Suprapubic skin (tissue), 4 donors: ENCODE measurements at places on chromosomes 3 and 15. TPM values are rescaled to one million over a fixed set of nuclear protein-coding genes. Genes with fewer than 3 reads are reported as not detected.

GRCh38 chr3:197520311-197521276 is 35.2 kb downstream of the BDH1 start:
- H3K36me3 ChIP-seq = no peaks in the 10 kb centered on the region
- no peaks in the 10 kb centered on the region for H3K27me3 ChIP-seq
- peaks cover 22% of the 10 kb centered on the region for H3K4me1 ChIP-seq

DNA sequence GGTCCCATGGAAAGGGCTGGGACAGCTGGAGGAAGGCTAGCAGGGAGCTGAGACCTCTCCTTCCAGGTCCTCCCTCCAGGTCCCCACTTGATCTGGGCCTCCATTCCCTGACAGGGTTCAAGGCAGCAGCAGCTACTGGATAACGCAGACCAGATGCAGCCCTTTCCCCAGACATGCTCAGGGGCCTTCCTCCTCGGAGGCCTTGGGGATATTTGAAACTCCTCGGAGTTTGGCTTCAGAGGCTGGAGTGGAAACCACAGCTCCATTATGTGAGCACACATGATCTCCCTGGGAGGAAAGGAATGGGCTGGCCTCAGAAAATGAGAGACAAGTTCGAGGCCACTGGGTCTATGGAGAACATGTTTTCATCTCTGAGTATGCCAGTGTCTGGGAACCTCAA is 119.3 kb downstream of the SMAD6 start:
- no peak overlapping the region for H3K27ac ChIP-seq
- H3K36me3 ChIP-seq = no peaks in the 10 kb centered on the region
- no peak overlapping the region for H3K4me3 ChIP-seq
- no peaks in the 10 kb centered on the region for H3K4me1 ChIP-seq
- DNase-seq = no peak

DNA sequence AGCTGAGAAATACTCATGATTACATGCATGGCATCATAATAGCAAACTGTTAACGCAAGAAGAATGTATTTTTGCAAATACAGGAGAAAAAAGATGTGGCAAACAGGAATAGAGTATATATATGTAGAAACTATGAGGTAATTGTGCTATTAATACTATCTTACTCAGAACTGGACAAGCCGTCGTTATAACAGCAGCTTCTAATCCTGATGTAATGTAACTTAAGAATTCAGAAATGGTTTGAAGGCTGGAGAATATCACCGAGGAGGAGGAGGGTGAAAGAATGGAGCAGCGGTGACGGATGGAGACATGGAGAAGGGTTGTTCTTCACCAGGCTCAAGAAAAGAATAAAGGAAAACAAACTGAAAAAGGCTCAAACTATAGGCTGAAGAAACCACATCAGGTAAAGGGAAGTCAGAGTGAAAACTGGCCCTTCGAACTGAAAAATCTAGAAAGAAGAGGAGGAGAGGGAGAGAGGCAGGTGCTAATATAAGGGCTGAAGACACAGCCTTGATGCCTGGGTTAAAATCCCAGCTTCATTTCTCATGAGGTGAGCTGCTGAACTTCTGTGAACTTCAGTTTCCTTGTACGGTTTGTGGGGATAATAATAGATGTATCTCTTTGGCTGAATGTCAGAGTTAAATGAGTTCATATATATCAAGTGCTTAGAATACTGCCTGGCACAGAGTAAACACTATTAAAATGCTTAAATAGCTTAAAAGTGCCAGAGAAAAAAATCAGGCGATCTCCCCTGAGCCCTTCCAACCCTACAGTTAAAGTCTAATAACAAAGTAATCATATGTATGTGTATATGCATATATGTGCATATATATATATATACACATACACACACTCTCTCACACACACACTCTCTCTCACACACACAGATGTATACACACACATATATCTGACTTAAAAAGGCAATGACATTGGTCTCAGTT is 43.9 kb downstream of the GOLIM4 start:
- H3K27ac ChIP-seq = no peak overlapping the region
- no peak for DNase-seq
- H3K36me3 ChIP-seq = no peaks in the 10 kb centered on the region
- peaks cover 20% of the 10 kb centered on the region for H3K4me1 ChIP-seq

Gene ECE2
- not detected for total RNA-seq

- H3K36me3 ChIP-seq = no peaks in the 10 kb centered on the region
- peaks cover 18% of the 10 kb centered on the region for H3K27me3 ChIP-seq
- no peak for DNase-seq
- no peak overlapping the region for H3K4me3 ChIP-seq
- H3K27ac ChIP-seq = no peak overlapping the region
- peaks cover 12% of the 10 kb centered on the region for H3K4me1 ChIP-seq
Measured at GRCh38 chr15:98442379-98442833, 205.9 kb upstream of the IGF1R start.

- DNase-seq = no peak
- H3K36me3 ChIP-seq = no peaks in the 10 kb centered on the region
- no peaks in the 10 kb centered on the region for H3K27me3 ChIP-seq
- H3K27ac ChIP-seq = no peak overlapping the region
- no peaks in the 10 kb centered on the region for H3K4me1 ChIP-seq
Measured at GRCh38 chr3:81713031-81713430, 48.4 kb downstream of the GBE1 start.

Gene ZNF621
- 9.5 TPM for total RNA-seq

DNA sequence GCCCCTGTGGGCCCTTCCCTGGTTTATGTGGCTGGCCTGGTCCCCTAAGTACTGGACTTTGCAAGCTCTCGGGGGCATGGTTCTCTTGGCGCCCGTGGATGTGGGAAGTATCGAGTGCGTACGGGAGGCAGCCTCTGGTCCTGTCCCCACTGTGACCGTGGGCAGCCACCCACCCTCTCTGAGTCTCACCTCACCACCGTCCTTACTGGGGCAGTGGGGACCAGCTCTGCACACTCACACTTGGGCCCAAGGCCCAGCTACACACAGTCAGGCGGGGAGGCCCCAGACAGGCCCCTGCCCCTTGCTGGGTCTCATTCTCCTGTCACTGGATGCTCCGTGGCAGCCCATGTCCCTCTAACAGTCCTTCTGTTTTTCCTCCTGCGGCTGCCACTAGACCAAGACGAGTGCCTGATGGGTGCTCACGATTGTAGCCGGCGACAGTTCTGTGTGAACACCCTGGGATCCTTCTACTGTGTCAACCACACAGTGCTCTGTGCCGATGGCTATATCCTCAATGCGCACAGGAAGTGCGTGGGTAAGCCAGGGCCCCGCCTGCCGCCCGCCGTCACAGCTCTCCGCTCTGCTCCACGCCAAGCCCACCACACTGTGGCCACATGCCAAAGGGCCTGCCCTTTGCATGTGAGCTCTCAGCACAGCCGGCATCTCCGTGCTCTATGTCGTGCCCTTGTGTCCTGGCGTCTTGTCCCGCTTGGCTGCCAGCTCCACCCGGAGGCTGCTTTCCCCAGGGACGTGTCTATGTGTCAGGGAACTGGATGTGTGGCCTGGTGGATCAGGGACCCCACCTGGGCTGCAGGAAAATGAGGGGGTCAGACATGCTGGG is 72.7 kb downstream of the FBLN2 start:
- peaks cover 30% of the 10 kb centered on the region for H3K36me3 ChIP-seq
- peaks cover 24% of the 10 kb centered on the region for H3K4me1 ChIP-seq
- no peaks in the 10 kb centered on the region for H3K27me3 ChIP-seq
- no peak overlapping the region for H3K4me3 ChIP-seq
- H3K27ac ChIP-seq = no peak overlapping the region

DNA sequence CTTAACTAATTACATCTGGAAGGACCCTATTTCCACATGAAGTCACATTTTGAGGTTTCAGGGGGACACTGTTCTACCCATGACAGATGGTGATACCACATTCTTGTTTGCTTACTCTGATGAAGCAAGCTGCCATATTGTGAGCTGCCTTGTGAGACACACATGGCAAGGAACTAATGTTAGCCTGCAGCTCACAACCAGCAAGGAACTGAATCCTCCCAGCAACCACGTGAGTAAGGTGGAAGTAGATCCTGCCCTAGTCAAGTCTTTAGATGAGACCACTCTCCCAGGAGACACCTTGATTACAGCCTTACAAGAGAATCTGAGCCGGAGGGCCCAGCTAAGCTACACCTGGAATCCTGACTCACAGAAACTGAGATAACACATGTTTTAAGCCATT is 160.1 kb downstream of the PDE8A start:
- no peaks in the 10 kb centered on the region for H3K4me1 ChIP-seq
- H3K27ac ChIP-seq = no peak overlapping the region
- H3K36me3 ChIP-seq = peaks cover 25% of the 10 kb centered on the region
- no peaks in the 10 kb centered on the region for H3K27me3 ChIP-seq

DNA sequence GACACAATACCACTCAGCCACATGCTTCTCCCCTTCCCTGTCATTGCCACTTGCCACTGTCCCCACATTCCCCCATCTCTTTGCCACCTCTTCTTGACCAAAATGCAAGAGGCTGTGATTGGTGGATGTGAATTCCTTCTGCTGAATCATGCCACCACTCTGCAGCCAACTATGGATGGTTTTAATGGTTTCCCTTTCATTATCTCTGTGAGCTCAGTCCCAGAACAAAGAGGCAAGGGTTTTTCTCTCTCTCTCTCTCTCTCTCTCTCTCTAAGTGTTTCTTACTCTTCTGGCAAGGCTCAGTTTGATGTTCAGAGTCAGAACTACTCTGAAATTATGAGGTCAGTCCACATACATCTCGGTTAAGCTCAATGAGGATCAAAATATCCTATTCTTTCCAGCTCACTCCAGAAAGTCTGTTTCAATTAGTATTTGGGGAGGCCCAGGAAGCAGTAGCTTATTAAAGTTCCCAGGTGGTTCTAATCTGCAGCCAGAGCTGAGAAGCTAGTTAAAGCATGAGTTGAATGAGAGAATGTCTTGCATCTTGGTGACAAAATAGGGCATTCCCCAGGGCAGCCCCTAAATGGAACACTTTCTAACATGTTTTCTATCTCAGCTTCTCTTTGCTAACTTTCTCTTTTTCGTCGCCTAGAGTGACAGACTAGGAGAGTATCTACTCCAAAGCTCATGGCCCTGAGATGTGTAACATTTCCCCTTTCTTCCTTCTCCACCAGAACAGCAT is 8.5 kb upstream of the ILDR1 start:
- no peaks in the 10 kb centered on the region for H3K4me1 ChIP-seq
- no peak overlapping the region for H3K27ac ChIP-seq
- no peak for DNase-seq
- no peak overlapping the region for H3K4me3 ChIP-seq
- no peaks in the 10 kb centered on the region for H3K27me3 ChIP-seq

GRCh38 chr3:4271834-4272233 is 31.3 kb upstream of the SETMAR start:
- H3K4me3 ChIP-seq = no peak overlapping the region
- DNase-seq = no peak
- H3K4me1 ChIP-seq = peaks cover 6% of the 10 kb centered on the region
- no peaks in the 10 kb centered on the region for H3K27me3 ChIP-seq

Gene EAF2
- total RNA-seq = 5.8 TPM

DNA sequence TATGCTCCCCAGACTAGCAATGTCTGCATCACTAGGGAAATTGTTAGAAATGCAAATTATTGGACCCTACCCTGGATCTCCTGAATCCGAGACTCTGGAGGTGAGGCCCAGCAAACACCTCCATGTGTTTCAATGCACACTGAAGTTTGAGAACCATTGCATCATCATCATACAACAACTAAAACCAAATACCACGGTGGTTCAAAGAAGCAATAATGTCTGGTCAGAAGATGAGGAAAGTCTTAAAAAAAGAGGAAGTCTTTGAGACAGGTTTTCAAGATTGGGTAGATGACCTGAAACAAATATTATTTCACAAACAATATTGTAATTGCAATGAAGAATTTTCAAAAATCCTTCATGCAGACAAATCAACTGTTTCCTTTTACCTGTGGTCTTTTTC is 60.3 kb upstream of the TRA2B start:
- H3K4me1 ChIP-seq = no peaks in the 10 kb centered on the region
- H3K4me3 ChIP-seq = no peak overlapping the region
- H3K36me3 ChIP-seq = no peaks in the 10 kb centered on the region
- H3K27me3 ChIP-seq = no peaks in the 10 kb centered on the region
- no peak for DNase-seq

GRCh38 chr3:198081421-198081844 is 121.4 kb downstream of the LMLN start:
- no peak overlapping the region for H3K27ac ChIP-seq
- peaks cover 20% of the 10 kb centered on the region for H3K4me1 ChIP-seq
- DNase-seq = no peak
- peaks cover 89% of the 10 kb centered on the region for H3K27me3 ChIP-seq

GRCh38 chr3:145089337-145089736 is 1071.6 kb downstream of the PLOD2 start:
- no peaks in the 10 kb centered on the region for H3K36me3 ChIP-seq
- no peak for DNase-seq
- H3K4me3 ChIP-seq = no peak overlapping the region
- no peaks in the 10 kb centered on the region for H3K27me3 ChIP-seq
- no peaks in the 10 kb centered on the region for H3K4me1 ChIP-seq
- H3K27ac ChIP-seq = no peak overlapping the region

- H3K4me3 ChIP-seq = peak overlapping the region; percentile 95
- H3K27me3 ChIP-seq = no peaks in the 10 kb centered on the region
- H3K36me3 ChIP-seq = no peaks in the 10 kb centered on the region
Measured at GRCh38 chr3:120093119-120093910, 932 bp downstream of the GSK3B start.

DNA sequence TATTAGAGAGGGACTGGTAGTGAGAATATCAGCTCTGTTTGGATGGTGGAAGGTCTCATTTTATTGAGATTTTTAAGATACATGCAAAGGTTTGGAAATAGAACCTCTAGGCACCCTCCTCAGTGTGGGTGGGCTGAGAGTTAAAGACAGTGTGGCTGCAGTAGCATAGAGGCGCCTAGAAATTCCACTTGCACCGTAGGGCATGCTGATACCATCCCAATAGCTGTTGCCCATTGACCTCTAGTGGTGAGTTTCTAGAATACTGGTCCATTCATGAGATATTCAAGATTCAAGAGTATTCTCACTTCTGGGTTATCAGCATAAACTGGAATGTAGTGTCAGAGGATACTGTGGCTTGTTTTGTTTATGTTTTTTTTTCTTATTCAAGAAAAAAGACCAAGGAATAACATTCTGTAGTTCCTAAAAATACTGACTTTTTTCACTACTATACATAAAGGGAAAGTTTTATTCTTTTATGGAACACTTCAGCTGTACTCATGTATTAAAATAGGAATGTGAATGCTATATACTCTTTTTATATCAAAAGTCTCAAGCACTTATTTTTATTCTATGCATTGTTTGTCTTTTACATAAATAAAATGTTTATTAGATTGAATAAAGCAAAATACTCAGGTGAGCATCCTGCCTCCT is 87.2 kb downstream of the TGFBR2 start:
- no peaks in the 10 kb centered on the region for H3K27me3 ChIP-seq
- peaks cover 34% of the 10 kb centered on the region for H3K36me3 ChIP-seq
- peaks cover 43% of the 10 kb centered on the region for H3K4me1 ChIP-seq
- no peak overlapping the region for H3K4me3 ChIP-seq
- DNase-seq = no peak
